ENCODE measurements at places on chromosomes 4 and X.

GRCh38 chrX:141468940-141469339, 115.6 kb downstream of the SPANXA1 start:
- no peak for DNase-seq

DNA sequence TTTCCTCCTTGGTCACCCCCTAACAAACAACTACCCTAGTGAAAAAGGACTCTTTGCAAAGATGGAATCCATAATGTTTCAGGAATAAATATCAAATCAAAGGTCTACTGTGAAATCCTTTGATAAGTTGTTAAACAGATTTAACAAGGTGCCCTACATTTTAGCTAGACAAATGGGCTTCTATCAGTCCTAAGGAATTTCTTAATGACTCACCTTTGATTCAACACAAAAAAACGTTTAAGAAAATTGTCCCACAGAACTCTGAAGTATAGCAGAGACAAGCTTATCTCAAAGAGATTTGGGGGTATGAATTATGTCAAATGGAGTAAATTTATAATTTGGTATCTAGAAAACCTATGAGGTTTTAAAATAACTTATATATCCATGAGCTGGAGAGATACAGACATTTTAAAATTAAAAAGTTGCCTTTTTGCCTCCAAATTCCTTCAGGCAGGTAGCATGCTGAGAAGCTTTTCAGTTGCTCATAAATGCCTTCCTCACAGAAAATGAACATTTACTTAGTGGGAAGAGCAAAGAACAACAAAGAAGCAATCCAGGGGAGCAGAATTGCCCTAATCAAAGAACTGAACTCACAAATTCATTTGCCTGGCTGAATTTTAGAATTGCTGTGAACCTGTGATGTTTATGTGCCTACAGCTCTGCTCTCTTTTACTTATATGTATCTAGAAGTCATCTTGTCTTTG, 649.3 kb downstream of the STPG2 start:
- DNase-seq, result no peak

DNA sequence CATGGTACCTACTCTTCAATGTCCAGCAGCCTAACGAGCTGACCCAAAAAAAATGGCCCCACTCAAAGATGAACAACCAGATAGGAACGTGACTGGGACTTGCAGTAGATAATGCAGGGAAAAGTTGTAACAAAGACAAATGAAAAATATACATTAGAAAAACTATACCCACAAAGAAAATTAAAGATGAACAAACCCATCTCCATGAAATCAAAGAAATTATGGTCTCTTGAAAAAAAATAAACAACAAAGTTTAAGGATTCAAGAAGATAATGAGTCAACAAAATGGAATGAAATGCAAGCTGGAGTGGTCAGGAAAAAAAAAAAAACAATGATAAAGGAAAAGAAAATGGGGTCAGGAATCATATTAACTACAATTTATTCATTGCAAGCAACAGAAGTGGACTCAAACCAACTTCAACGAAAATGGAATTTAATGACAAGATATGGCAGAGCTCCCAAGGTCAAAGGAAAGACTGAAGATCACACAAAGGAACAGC, 309.8 kb upstream of the GALNT7 start:
- DNase-seq, result no peak

DNA sequence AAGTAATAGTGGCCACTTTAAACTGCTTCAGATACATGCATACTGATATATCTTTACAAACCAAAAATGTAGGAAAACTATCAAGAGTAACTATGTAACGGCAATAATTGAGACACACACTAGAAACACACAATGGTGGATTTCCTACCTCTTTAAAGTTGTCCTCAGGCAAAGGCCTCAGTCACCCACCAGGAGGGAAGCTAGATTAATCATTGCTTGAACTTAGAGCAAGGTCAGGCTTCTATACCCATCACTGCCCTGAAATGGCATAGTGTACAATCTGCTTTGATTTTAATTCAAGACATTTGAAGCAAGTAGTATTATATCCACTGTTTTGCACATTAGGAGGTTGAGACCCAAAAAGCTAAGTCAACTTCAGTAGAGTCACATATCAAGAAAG, 110.9 kb downstream of the AREG start:
- DNase-seq, result no peak

GRCh38 chr4:175386776-175387507, 425.1 kb downstream of the GPM6A start:
- no peak for DNase-seq

- DNase-seq, result peak; percentile 91
These were observed 441.6 kb upstream of the PITX2 start for GRCh38 chr4:111064342-111064993.

- no peak for DNase-seq
These were observed 27.7 kb upstream of the METAP1 start for GRCh38 chr4:98967786-98968329.

DNA sequence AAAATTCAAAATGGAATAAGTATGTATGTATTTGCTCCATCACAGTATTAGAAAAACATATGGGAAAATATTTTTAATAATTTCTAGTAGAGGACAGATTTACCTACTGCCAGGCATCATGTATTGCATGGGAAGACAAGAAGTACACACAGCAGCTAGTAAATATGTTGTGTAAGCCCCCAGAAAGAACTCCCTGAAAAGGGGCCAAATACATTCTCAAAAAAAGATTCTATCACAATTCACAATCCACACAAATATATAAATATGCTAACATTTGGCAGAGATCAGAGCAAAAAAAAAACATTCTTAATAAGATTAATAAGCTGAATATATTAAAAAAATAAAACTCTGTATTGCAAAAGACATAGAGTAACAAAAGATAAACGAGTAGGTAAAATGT, 28.0 kb downstream of the SLC10A6 start:
- DNase-seq, result no peak

GRCh38 chr4:37666625-37667071, 19.5 kb downstream of the RELL1 start:
- peak; percentile 73 for DNase-seq

DNA sequence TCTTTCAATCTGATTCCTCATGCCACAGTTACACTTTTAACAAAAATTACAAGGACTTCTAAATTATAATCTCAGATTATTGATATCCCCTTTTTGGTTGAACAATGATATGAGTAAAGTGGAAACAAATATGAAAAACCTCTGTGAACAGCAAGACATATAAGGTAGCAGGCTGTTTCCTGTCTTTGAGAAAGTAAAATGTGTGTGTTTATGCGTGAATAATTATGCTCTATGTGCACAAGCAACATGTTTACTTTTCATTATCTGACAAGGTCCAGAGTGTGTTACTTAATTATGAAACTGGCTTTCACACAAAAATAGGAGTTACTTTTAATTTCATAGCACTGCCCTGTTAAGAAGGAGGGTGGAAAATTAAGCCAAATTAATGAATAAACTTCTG, 43.1 kb downstream of the DDIT4L start:
- DNase-seq, result no peak

DNA sequence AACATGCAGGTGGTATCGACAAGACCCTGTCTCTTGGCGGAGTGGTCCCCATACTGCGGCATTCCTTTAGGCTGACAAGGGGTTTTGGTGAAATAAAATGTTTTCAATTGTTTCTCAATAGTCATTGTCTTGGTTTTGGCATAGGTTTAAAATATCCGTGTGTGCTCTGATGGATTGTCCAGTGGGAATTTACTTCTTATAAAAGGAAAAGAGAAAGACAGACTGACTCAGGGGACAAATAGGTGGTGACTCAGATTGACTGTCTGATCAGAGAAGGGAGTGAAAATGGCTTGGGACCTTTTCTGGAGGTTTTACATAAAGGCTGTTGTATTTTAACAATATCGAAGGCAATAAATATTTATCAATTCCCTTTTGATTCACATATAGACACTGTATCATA, 129.8 kb downstream of the SORBS2 start:
- DNase-seq, result peak; percentile 60
